ENCODE measurements at places on chromosomes 12 and 14. TPM values are rescaled to one million over a fixed set of nuclear protein-coding genes. Genes with fewer than 3 reads are reported as not detected.

DNA sequence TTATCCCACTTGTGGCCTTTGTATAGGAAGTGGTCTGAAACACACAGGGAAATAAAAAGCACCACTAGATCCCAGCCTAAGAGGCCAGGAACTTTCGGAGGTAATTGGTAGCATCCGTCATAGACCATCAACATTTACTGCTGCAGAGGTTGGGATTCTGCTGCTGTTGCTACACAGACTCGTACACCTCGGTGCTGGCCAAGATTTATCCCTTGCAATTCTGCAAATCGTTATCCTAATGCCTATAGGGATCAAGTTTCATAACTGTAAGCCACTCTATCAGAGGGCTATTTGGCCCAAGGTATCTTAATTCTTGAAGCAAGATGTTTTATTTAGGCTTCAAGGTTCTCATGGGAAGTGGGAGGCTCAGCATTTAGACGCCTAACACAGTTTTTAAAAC lies 913.6 kb downstream of the GALC start:
- peak; percentile 34 for DNase-seq

- DNase-seq: no peak
Measured at GRCh38 chr12:19681007-19681406, 241.7 kb downstream of the AEBP2 start.

- no peak for DNase-seq
Measured at GRCh38 chr12:105271364-105271763, 35.4 kb upstream of the APPL2 start.

DNA sequence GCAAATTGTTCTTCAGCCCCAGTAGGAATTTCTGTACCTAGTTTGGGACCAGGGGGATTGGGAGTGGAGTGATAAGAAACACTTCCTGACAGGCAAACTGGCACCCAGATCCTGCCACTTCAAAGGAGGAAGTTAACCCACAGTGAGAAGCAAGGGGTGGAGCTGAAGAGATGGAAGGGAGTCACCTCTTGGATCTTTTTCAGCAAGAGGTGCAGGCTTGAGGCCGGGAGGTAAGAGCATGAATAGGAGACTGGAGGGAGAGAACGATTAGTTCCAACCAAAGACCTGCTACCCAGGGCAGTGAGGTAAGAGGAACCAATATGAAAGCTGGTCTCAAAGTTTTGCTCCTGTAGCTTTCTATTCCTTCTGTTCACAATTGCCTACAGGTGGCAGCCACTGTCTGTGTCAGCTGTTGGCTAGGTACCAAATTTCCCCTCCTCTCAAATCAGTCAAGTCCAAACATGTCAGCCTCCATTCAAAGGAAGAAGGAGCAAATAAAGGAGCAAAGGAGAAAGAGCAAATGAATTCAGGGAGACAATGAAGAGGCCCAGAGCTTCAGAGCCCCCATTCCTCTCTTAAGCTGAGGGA lies 14.9 kb upstream of the TAC3 start:
- DNase-seq: peak; percentile 61

GRCh38 chr12:6724409-6724797 lies 557 bp downstream of the COPS7A start:
- no peak for DNase-seq

- no peak for DNase-seq
Measured at GRCh38 chr14:101561897-101562490, 699 bp downstream of the DIO3 start.

DNA sequence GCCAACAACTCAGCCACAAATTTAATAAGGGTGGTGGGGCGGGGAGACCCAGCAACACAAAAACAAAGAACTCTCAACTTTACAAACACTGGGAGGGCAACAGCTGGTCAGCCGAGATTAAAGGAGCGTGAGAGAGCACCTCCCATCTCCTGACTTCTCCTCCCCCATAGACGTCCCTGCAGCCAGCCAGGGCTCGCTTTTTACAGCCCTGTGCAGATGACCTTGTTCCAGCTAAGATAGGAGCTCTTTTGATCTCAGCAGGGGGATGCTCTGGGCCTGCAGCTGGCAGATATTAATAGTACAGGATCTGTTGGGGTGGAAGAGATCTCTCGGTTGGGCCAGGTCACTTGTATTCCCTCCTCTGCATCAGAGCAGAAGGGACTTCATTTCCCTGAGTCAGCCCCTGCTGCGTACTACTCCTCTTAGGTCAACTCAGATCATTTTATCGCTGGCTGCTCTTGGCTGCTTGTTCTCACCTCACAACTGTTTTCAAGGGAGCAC lies 475.8 kb downstream of the RAD51B start:
- peak; percentile 85 for DNase-seq

DNA sequence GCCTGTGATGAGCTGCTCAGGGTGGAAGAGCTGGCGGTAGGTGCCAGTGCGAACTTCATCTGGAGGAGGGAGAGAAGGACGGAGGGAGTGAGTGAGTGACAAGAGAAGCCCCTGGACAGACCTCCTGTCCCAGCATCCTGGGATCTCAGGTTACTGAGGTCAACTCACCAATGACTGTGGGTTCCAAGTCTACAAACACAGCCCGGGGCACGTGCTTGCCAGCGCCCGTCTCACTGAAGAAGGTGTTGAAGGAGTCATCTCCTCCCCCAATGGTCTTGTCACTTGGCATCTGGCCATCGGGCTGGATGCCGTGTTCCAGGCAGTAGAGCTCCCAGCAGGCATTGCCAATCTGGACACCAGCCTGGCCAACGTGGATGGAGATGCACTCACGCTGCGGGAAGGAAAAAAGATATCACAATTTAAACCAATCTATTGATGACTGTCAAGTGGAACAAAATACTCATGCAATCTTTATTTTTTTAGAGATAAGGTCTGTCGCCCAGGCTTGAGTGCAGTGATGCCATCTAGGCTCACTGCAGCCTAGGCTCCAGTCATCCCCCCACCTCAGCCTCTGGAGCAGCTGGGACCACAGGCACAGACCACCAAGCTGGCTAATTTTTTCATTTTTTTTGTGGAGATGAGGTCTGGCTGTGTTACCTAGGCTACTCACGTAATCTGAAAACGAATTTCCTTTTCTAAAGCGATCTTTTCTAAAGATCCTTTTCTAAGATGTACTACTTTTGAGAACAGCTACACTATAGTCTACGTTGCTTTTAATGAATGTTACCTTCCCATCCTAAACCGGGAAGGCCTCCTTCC lies 1.7 kb downstream of the TUBA1B start:
- no peak for DNase-seq

DNA sequence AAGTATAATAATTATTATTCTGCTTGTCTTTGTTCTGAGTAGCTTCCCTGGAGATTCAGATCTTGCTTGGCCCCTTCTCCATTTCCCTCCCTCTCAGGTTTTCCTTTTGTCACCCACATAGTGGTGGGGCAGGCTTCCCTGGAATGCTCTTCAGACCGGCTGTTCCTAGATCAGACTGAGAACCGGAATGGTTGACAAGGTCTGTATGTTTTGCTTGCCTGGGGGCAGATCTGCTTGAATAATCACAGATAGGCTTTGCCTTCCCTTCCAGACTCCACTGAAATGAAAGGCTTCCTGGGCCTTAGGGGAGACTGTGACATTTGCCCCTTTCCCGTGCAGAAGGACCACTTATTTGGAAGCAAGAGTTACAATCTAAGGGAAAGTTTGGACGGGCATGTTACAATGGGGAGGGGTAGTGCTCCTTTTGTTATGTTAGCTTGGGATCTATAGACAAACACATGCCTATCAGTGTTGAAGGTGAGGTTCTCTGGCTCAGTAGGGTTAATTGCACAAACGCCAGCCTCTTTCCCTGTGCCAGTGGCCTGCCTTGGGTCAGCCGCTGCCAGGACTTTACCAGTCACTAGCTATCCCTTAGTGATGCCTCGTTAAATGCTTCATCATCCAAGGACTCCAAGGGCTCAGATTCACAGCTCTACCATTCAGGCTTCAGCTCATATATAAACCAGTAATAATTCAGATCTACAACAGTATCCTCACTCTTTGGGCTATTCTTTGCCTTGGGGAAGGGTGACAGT lies 178.6 kb downstream of the SNAPC1 start:
- DNase-seq: peak; percentile 10

- no peak for DNase-seq
Measured at GRCh38 chr14:60183741-60184140, 18.5 kb upstream of the DHRS7 start.

Gene RTRAF
- 40.3 TPM for total RNA-seq

Gene FAIM2
- total RNA-seq: 7.8 TPM

Gene STRAP
- total RNA-seq: 60.3 TPM

Gene PZP
- not detected for total RNA-seq

Gene RTL1
- 46.9 TPM for total RNA-seq

Gene DGKA
- 50.5 TPM for total RNA-seq

Gene ADSS1
- 98.8 TPM for total RNA-seq

Gene TSPAN19
- total RNA-seq: not detected

Gene SRSF5
- total RNA-seq: 288 TPM

Gene FBXO21
- total RNA-seq: 86.8 TPM

Gene TTC9
- total RNA-seq: 4.2 TPM

Gene FGF23
- total RNA-seq: 0.31 TPM
